Fibroblast of mammary gland (primary cell): ENCODE measurements at places on chromosomes 11 and 22.

DNA sequence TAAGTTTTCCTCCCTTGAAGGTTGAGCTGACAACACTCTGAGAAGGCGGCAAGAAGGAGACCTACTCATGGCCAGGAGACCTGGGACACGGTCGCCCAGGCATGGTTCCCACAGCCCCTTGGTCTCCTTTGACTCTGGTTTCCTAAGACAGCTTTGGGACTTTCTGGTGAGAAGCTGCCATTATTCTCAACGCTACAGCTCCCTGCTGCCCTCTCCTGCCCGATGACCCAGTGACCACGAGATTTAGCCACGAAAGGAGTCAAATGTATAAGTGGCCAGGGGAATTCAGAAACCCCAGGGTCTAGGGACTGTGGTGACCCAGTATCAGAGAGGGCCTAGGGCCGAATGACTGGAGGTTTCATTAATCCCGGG is 699 bp upstream of the SDF2L1 start:
- DNase-seq: peak; percentile 58

- no peak for DNase-seq
These were observed 35.3 kb upstream of the LRRC32 start for GRCh38 chr11:76705826-76706225.

DNA sequence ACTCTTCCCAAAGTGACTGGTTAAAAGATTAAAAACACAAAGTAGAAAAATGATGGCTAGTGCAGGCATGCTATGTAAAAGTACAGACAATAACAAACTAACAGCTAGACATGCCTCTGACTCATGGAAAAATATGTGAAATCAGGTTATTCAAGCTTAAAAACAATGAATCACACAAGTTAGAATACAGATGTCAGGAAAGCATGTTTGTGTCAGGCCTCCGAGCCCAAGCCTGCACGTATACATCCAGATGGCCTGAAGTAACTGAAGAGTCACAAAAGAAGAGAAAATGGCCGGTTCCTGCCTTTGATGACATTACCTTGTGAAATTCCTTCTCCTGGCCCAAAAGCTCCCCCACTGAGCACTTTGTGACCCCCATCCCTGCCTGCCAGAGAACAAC is 110.1 kb downstream of the NOX4 start:
- peak; percentile 96 for DNase-seq

- peak; percentile 51 for DNase-seq
These were observed 36.2 kb downstream of the DLG2 start for GRCh38 chr11:85590848-85591483.

- DNase-seq: no peak
These were observed 1402.6 kb upstream of the TENM4 start for GRCh38 chr11:80843266-80843974.

DNA sequence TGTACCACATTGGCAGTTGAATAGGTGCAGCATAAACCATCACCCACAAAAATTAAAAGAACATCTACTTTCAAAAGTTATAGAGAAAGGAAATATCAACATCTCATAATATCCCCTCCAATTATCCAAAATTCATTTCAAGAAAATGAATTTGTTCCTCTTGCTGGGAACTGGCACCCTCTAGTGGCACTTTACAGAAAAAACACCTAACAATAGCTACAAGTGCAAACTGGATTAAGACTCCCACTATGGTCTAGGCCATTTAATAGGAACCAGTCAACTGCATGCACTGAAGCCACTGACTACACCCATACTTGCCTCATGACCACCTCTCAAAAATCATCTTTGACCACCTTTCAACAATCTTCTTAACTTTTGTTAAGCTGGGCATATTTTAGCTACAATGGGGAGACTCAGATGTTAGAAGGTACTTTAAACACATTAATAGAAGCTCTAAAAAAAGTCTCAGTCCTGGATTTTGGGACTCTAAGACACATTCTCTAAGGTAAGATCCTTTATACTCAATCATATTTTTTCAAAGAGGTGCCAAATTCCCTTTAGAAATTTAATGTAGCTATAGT is 17.3 kb downstream of the TRAF6 start:
- DNase-seq: peak; percentile 64

DNA sequence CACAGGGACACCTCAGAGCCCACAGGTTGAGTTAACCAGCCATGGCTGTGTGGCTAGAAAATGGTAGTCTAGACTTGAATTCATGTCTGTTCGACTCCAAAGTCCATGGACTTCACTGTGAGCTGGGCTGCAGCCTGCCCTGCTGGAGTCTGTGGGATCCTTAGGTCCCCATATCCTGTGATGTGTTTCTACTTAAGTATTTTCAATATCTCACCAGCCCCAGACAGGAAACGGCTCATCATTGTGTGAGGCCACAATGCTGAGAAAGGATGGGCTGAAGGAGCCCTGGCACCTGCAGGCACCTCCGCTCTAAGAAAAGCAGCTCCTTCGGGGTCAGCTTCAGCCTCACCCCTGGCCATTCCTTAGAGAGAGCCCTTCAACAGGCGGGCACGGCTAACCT is 93.1 kb downstream of the NAT10 start:
- no peak for DNase-seq

DNA sequence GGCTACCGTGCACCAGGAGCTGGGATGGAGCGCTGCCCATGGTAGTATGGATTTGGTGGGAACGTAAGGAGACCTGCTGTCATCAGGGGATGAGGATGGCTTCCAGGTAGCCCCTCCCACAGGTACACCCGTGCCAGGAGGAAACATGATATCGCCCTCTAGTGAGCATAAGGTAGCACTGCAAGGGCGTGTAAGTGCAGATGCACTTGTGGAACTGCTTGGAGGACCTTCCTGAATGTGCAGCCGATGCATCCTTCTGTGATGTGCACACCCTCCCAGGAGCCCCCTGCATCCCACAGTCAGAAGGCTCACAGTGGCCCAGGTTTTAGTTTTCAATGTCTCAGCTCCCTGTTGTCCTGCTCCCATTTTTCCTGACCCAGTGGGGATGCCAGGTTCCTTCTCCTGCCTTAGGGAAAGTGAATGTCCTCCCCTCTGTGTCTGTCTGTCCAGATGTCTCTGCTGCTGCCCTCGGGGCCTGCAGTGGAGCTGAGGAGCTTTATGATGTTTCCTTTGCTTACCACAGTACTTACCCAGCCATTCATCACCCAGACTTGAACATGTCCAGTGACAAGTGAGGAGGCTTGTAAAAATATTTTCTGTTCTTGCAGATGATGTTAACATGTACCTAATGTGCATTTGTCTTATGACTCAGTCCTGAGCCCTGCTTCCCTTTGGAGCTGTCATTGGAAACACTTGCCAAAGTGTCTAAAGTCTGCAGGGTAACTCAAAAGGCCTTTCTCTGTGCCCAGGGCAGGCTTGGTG is 49.2 kb downstream of the DBX1 start:
- peak; percentile 97 for DNase-seq

- DNase-seq: no peak
These were observed 21.5 kb upstream of the ACR start for GRCh38 chr22:50716290-50717024.

GRCh38 chr11:14357881-14358728 is 878 bp downstream of the RRAS2 start:
- DNase-seq: peak; percentile 41

GRCh38 chr11:117535201-117535849 is 207.7 kb downstream of the CEP164 start:
- no peak for DNase-seq

GRCh38 chr11:114563077-114563476 is 3.4 kb upstream of the NXPE1 start:
- DNase-seq: peak; percentile 67

GRCh38 chr22:49514641-49515040 is 313.0 kb downstream of the BRD1 start:
- no peak for DNase-seq

DNA sequence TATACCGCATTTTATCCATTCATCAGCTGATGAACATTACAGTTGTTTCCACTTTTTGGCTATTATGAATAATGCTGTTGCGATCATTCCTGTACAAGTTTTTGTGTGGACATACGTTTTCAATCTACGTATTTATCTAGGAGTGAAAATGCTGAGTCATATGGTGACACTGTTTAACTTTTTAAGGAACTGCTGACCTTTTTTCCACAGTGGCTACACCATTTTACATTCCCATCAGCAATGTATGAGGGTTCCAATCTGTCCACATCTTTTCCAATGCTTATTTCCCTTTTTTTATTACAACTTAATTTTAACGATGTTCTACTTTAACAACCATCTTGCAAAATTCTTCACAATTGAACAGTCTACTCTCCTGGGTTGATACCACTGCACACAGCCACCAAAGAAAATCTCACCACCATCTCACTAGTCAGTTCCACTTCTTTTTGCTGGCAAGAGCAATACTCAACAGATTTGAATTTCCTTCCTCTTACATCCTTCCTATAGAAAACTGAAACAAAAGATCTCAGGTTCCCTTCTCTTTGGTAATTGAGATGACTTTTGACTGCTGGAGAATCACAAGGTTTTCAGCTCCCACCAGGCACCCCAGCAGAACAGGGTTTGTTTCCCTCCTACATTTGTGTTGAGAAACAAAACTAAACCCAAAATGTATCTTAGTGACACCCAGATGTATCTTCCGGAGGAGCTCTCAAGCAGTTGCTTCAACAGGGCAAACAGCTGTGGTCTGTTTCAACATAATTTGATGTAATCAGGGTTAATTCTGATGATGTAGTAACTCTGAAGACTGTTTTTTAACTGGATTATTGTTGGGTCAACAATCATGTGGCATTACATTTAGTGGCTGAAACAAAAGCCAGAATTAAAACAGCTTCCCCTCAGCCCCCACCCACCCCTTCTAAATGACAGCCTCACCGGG is 7.0 kb upstream of the GAB2 start:
- peak; percentile 76 for DNase-seq

DNA sequence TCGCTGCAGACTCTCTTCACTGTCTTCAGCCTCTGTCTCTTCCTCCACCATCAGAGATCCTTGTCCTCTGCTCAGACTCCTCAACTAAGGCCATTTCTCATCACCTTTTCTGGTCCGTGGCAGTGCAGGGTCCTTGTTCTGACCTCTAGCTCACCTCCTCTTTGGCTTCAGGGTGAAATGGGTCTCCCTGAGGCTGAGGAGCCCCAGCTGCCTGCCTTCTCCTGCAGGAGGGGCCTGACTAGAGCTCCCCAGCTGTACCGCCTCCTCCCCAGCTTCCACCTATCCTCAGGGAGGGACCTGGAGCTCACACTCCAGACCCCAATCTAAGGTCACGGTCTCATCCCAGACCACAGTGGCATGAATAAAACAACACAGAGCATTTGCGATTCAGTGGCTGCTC is 203.0 kb downstream of the TRIM29 start:
- no peak for DNase-seq

DNA sequence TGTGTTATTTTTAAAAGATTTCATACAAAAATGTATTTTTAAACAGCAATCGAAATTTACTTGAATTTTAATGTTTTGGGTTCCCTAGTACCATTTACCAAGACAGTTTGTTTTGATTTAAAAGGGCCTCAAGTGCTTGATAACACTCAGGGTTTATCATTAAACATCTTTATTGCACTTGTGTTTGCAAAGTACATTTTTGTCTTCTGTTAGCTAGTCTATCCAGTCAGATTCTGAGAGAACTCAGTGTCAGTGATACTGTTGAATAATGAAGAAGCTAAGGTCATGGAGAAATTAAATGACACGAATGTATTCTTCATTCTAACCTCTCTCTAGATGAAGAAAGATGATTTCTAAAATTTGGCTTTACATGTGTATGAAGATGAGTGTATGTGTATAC is 12.7 kb upstream of the SESN3 start:
- DNase-seq: no peak

GRCh38 chr11:100712583-100712982 is 25.5 kb downstream of the ARHGAP42 start:
- DNase-seq: no peak

DNA sequence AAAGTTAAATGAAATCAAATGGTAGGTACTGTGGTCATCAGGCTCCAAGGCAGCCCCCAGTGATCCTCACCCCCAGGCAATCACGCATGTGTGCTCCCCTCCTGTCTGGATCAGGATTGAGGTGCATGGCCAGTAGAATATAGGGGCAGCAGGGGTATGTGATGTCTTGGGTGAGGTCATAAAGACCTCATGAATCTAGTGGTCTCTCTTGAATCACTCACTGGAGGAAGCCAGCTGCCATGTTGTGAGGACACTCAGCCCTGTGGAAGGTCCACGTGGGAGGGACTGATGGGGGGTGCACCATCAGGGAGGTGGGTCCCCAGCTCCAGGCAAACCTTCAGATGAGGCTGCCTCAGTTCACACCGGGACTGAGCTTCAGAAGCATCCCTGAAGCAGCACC is 6.8 kb upstream of the IL17REL start:
- DNase-seq: no peak

DNA sequence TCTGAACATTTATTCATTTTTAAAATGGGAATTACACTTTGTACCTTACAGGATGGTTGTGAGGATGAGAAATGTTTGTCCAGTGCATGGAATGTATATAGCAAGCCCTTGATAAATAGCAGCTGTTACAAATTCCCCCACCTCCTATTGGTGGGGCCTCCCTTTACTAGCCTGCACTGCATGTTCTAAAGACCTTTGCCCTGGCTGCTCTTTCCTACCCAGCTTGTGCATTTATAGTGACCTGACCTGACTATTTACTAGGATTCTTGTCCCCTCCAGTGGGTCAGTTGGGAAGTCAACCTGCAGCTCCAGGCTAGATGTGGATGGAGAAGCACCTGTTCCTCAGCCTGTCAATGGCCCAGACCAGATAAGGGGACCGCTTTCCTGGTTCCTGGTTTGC is 180.3 kb downstream of the HIPK3 start:
- DNase-seq: no peak

DNA sequence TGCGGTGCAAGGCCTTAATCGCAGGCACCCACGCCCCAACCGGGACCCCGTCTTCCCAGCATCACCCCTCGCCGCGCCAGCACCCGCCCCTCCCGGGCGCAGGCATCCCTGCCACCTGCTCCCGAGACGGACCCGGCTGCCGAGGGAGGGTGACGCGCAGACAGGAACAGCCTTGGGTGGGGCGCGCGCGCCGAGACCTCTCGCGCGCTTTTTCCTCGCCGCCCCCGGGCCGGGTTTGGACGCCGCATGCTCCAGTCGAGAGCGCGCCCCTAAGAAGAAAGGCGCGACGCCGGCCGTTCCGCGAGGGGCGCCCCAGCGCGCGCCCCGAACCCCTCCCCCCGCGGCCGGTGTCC is 504 bp downstream of the CFL1 start:
- no peak for DNase-seq

- peak; percentile 10 for DNase-seq
These were observed 28.0 kb downstream of the USP35 start for GRCh38 chr11:78216571-78217287.
